T-helper 1 cell treated with Interleukin-12 subunit alpha and Interleukin-12 subunit beta and Interleukin-4 antibody, amounts not matched to agents 30 ng/mL and 1 ng/mL, for 36 hours (primary cell): ENCODE measurements at places on chromosomes 2 and 18. TPM values are rescaled to one million over a fixed set of nuclear protein-coding genes. Genes with fewer than 3 reads are reported as not detected.

Gene SOWAHC
- total RNA-seq: 0.17 and 0.29 TPM in 2 replicates

Gene NTSR2
- total RNA-seq: not detected in 2 replicates

Gene MORN2
- 1.7 and 1.8 TPM in 2 replicates for total RNA-seq

Gene TUBA4B
- total RNA-seq: 0.17 TPM in 1 of 2 replicates, not detected in the other

Gene GRHL1
- total RNA-seq: 1.1 and 1.8 TPM in 2 replicates
